SW 1271 (cell line): ENCODE measurements at places on chromosomes 1 and 21.
A peak's percentile ranks its signal among the peaks of the same experiment; 100 is the strongest.

DNA sequence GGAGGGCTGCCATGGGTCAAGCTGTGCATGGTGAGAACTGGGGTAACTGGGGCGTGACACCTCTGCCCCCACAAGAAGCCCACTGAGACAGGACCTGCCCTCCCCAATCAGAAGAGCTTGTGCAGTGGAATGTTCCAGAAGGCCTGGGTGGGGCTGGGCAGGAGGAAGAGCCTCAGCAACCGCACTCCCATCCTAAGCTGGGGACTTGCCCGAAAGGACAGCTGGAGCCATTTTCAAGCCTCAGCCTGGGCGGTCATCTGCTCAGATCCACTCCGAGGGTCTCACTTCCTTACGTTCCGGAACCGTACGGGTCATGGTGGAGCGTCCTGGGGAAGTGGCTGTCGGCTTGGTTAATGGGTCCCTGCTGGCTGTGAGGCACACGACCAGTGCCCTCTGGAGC is 158.6 kb upstream of the ARHGEF16 start:
- DNase-seq = no peak

DNA sequence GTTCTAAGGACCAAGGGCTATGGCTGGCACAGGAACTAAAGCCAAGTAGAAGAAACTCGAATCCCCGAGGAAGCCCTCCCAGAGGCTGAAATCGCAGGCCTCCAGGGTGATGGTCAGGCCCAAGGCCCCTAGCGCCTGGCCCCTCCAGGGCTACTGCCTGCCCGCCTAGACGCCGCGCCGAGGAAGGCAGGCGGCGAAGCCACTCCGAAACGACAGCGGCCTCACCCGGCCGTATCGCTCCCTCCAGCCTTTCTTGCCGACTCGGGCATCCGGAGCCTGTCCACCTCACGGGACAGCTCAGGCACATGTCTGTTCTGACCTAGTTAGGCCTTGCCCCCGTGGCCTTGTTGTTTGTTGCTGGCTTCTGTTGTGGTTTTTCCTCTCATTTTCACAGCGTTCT is 9.7 kb upstream of the LHX8 start:
- no peak for DNase-seq

GRCh38 chr21:45361033-45361997 is 43.6 kb upstream of the COL18A1 start:
- DNase-seq = no peak

GRCh38 chr21:25334046-25334730 is 273.1 kb downstream of the MRPL39 start:
- no peak for DNase-seq

GRCh38 chr1:220556641-220557040 is 28.7 kb downstream of the MARK1 start:
- no peak for DNase-seq

GRCh38 chr1:241485554-241485992 is 34.0 kb downstream of the FH start:
- peak; percentile 3 for DNase-seq
